Peyer's patch (tissue), 4 donors: ENCODE measurements at places on chromosomes 11 and 22. TPM values are rescaled to one million over a fixed set of nuclear protein-coding genes. Genes with fewer than 3 reads are reported as not detected.
A peak's percentile ranks its signal among the peaks of the same experiment; 100 is the strongest.

ANO3 gene
- total RNA-seq = not detected

GVQW3 gene
- 0.88 TPM for total RNA-seq

TSGA10IP gene
- total RNA-seq = not detected

OR5AL1 gene
- total RNA-seq = not detected

DNA sequence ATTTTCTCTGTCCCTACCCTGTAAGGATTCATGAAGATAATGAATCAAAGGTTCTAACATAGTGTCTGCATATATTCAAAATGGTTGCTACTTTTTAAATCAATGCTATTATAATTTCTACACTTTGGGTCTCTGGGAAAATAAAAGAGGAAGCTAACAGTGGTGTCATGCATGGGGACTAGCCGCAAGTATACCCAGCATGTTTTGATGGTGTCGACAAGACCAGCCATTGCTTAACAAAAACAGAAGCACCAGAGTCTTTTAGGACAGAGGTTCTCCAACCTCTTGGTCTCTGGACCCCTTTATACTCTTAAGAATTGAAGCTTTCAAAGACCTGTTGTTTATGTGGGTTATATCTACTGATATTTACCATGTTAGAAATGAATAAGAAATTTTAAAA lies 37.8 kb downstream of the RNF141 start:
- no peaks in the 10 kb centered on the region for H3K27me3 ChIP-seq
- H3K4me3 ChIP-seq = no peak overlapping the region
- peak; percentile 40 for DNase-seq
- H3K27ac ChIP-seq = peak overlapping the region; percentile 31
- no peaks in the 10 kb centered on the region for H3K4me1 ChIP-seq

DNA sequence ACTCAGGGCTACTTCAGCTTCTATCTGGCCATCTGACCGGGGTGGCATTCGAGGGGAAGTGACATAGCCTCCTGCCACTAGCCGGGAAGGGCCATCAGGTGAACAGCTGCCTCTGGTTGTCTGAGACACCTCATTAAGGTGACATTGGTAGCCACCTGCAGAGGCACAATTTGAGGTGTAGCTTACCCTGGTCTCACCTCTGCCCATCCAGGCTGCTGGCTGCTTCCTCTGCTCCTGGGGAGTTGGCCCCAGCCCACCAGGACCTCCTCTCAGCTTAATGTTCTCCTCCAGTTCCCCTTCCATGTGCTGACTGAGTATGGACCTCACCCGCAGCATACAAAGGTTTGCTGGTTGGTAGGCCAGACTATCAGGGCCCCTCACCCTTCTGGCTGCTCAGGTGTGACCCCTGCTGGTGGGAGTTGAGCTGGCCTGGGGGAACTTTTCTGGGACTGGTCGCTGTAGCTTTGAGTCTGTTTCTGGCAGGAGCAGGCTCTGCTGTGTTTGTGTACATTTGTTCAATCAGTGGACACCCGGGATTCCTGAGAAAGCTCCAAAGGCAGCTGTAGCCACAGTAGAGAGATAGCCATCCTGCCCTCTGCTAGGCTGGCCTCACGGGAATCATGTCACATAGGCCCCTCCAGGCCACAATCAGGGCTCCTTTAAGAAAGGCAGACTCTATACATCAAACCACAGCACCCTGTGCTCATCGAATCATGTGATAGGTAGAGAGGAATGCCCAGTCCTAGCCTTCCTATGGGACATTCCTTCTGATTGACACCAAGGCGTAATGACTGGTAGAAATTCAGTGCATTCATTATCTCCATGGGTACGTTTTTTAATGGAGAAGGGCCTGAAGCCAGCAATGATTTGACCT lies 295.1 kb upstream of the PLET1 start:
- no peak overlapping the region for H3K27ac ChIP-seq
- H3K4me1 ChIP-seq = no peaks in the 10 kb centered on the region
- H3K4me3 ChIP-seq = no peak overlapping the region
- no peaks in the 10 kb centered on the region for H3K27me3 ChIP-seq
- no peaks in the 10 kb centered on the region for H3K36me3 ChIP-seq

- H3K4me1 ChIP-seq = no peaks in the 10 kb centered on the region
- DNase-seq = no peak
- H3K4me3 ChIP-seq = no peak overlapping the region
- no peaks in the 10 kb centered on the region for H3K36me3 ChIP-seq
- no peaks in the 10 kb centered on the region for H3K27me3 ChIP-seq
Measured at GRCh38 chr11:60145677-60146076, 37.2 kb downstream of the MS4A6A start.

DNA sequence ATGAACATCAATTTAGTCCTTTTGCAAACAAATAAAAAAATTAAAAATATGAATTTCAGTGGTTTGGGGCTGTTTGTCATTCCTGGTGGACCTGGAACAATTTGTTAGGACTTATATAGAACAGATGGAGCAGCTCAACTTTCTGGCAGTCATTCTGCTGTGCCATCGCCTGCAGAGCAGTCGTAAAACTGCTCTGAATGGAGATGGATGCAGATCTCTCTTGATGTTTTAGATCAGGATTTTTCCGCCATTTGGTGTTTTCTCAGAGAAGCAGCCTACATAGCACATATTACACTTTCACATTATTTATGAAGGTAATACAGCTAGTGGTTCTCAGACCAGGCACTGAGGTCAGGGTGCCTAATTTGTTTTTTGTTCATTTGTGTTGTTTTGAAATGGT lies 31.8 kb upstream of the HSPA8 start:
- no peak for DNase-seq
- no peaks in the 10 kb centered on the region for H3K27me3 ChIP-seq
- no peak overlapping the region for H3K27ac ChIP-seq
- no peaks in the 10 kb centered on the region for H3K36me3 ChIP-seq
- H3K4me3 ChIP-seq = no peak overlapping the region
